ENCODE measurements at places on chromosomes 6 and 20.

- DNase-seq: no peak
These were observed 35.1 kb upstream of the ANKEF1 start for GRCh38 chr20:9999645-10000044.

DNA sequence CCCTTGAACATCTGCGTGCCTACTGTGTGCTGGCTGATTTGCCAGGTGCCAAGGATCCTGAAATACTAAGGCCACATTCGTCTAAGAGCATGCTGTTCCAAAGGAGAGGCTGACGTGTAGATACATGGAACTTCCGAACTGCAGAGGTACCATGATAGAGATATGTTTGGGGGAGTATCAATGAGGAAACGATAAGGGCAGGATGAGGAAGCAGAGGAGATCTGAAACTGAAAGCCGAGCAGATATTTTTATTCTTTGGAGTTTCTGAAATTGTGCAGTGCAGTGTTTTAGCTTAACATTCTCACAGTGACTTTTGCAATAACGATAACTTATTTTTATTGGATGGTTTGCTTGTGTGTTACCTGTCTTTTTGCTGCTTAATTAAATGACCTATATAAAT is 24.3 kb downstream of the BMP6 start:
- DNase-seq: no peak

DNA sequence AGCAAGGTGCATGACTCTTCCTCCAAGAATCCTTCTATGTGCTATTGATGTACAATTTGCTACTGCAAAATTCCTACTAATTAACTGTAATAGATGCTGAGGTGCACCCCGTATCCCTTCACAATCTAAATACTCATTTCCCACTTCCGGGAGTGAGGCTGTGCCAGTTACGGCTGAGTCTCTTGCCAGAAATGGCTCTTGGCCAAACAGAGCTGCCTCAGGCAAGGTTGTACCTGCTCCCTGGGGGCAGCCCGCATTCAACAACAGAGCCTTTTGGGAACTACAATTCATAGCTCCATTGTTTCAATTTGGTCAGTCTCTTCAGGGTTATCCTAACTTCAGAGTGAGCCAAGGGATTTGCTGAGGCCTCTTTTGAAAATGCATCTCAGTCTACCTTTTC is 789.8 kb upstream of the MAP3K7 start:
- DNase-seq: no peak

- DNase-seq: no peak
These were observed 72.1 kb downstream of the FOXA2 start for GRCh38 chr20:22511943-22512910.

DNA sequence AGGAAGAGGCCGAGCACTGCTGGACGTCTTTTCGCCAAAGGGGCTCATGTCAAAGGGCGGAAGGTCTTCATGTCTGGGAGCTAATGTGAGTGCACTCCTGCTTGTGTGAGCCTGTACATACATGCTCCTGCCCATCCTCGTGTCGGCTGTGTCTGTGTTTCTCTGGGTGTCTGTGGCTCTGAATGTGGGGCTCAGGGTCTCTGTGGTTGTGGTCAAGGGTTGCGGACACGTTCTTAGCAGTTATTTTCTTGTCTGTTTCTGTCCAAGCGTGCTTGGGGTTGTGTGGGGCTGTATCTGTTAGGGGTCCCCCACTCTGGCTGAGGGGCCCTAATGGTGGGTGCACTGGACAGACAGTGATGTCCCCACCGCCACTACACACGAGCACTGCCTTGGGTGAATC is 2.9 kb downstream of the AVP start:
- no peak for DNase-seq

- no peak for DNase-seq
These were observed 105.7 kb downstream of the SLC16A10 start for GRCh38 chr6:111192911-111193555.

- DNase-seq: no peak
These were observed 63.9 kb downstream of the MTHFD1L start for GRCh38 chr6:150929416-150929815.

DNA sequence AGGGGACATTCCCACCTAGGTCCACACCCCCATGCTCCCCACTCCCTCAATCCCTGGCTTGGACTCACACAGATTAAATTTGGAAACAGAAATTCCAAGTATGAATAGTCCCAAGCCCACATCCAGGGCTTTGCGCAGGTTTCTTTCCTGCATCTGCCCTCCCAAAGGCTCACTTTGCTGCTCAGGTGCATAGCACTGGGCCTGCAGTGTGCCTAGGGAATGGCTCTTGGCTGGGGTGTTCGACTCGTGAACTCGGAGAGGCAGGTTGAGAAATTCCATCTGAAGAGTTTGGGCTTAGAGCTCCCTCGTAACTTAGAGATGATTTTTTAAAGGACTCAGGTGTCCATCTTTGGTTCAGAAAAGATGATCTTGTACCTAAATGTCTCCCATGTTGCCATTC is 14.8 kb upstream of the SF3B5 start:
- DNase-seq: no peak

GRCh38 chr6:156396068-156396771 is 381.0 kb upstream of the ARID1B start:
- no peak for DNase-seq

GRCh38 chr6:88045521-88046136 is 2.0 kb upstream of the SPACA1 start:
- DNase-seq: no peak

- no peak for DNase-seq
These were observed 466.3 kb upstream of the ID4 start for GRCh38 chr6:19370831-19371230.

Data from stimulated activated CD8-positive, alpha-beta memory T cell treated with anti-CD3 and anti-CD28 coated beads, Interleukin-4, amount 100 ng/mL, for 48 hours (primary cell).